Stimulated activated CD8-positive, alpha-beta memory T cell treated with anti-CD3 and anti-CD28 coated beads, Interleukin-4, amount 100 ng/mL, for 48 hours (primary cell): ENCODE measurements at places on chromosomes 2 and 18.

GRCh38 chr2:40227210-40227609 is 224.7 kb downstream of the SLC8A1 start:
- DNase-seq: no peak

DNA sequence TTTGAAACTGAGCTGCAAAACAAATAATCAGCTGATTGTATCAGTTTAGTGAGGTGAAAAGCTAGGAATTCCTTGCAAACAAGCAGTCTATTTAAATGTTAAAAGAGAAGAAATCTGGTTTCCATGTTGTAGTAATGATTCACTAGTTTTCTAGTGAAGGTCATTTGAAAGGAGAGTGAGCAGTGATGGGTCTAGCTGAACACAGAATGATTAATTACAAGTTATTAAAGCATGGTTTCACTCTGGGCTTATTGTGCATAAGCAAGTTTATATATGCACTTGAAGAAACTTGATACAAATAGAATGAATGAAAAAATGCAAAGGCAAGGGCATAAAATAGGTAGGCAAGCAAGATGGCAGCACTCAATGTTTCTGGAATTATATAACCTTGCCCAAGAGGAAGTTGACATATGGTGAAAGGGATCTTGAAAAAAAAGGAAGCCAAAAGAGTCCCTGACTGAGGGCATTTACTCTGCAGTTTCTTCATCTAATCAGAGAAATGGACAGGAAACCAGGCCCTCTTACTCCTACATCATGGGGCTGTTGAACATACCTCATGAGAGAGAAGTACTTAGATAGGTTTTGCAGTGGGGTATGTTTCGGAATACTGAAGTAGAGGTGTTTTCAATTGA is 53.2 kb downstream of the PLCL1 start:
- DNase-seq: no peak

- DNase-seq: peak; percentile 18
Observed at GRCh38 chr2:112152476-112153178, 14.4 kb downstream of the FBLN7 start.

- DNase-seq: no peak
Observed at GRCh38 chr2:233242231-233242927, 9.1 kb upstream of the ATG16L1 start.

DNA sequence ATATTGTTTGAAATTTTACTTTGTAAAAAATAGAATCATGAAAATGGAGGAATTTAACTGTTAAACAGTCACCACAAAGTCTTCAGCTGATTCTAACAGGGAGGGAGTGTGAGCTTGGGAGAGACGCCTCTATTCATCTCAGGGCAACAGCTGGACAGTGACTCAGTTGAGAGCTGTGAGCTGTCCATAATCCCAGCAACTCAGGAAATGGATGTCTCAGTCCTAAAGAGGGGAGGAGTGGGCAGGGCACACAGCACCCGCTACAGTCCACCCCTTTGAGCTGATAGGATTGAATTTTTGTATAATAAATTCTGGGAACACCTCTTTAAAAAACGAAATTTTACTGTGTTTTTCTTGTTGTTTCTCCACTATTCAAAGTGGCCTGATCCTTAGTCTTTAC is 255.1 kb upstream of the THUMPD2 start:
- no peak for DNase-seq

DNA sequence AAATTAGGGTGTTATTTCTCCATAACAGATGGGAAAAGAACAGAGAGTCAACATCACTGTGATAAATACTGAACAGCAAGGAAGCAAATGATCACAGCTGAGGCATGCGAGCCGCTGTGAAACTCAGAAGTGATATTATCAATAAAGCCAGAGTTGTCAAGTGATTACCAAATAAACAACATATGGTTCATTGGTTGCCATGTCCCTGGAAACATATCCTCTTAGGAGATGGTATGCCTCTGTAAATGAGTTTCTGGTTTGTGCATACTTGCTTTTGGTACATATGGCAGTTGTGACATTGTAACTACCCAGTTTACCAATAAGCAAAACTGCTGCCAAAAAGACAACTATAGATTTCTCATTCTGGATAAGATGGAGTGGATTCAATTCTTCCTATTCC is 23.8 kb downstream of the RAPGEF4 start:
- DNase-seq: no peak

DNA sequence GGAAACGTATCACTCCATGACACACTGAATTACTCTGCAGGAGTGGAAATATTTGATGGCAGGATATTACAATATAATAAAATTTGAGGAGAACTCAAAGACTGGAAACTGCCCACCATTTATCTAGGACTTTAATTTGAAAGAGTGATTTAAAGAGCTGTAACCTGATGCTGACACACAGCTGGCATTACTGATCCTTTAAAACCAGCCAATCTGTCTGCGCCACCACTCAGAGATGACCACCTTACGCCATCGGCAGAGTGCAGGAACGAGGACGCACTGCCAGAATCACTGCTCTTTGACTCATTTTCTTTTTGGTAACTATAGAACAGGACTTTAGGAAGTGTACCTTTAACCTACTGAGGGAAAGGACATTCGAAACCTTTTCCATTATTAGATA is 114.1 kb downstream of the EPB41L3 start:
- no peak for DNase-seq

GRCh38 chr2:134142341-134142738 is 111.5 kb upstream of the MGAT5 start:
- no peak for DNase-seq

DNA sequence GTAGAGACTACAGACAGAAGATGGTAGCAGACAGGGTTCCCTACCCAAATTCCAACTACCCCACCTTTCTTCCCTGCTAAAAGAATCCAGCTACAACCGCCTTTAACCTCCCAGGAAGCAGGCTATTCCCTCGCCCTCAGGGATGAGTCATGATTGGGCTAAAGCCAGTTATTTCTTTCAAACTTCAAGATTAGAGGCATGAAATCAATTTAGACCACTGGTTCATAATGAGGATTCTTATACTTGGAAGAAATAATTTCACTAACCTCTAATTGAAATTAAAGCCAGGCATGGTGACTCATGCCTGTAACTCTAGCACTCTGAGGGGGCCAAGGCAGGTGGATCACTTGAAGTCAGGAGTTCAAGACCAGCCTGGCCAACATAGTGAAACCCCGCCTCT is 20.0 kb downstream of the TRIP12 start:
- DNase-seq: no peak

- no peak for DNase-seq
Observed at GRCh38 chr2:226720948-226721347, 78.7 kb downstream of the IRS1 start.

DNA sequence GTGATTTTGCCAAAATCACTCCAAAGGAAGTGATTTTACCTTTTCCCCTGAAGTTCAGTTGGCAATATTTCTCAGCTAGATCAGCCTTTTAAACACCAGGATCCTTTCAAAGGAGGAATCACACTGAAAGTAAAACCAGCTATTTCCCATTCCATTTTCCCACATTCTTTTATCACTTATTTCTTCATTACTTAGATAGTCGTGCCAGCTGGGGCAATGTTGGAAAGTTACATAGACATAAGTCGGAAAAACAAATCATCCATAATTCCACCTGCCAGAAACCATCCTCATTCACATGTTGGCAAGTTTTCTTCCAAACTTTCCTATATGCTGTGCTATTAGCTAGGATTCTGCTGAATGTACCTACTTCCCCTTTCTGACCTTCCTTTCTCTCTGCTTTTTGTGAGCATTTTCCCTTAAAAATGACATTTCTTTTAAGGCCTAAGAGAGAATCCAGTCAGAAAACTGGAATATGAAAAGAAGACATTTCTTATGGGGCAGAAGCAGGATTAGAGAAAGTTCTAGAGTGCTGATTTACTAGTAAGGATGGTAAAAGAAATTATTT is 170.0 kb upstream of the STK17B start:
- DNase-seq: no peak

GRCh38 chr2:201257381-201257955 is 2.9 kb upstream of the CASP8 start:
- DNase-seq: no peak

- DNase-seq: no peak
Observed at GRCh38 chr2:5332925-5333324, 359.3 kb upstream of the SOX11 start.

- DNase-seq: no peak
Observed at GRCh38 chr2:109123586-109124201, 5.3 kb upstream of the SH3RF3 start.

DNA sequence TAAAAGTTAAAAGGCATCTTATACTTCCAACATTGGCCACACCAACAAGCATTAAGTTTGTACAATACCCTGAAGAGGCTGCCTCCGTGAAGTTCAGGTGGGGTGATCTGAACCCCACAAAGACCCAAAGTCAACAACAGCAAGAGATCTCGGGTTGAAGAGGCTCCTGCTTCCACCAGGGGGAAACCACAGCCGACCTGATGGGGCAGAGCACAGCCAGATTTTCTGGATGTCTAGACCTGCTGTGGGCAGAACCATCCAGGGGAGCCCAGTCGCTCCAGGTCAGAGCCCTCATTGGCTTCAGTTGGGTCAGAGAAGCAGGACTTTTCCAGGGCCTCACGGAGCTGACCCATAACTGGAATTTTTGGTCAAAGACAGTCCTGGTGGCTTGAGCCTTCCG is 66.5 kb upstream of the ACKR3 start:
- DNase-seq: no peak

- no peak for DNase-seq
Observed at GRCh38 chr2:176745543-176746200, 466.9 kb upstream of the HNRNPA3 start.

DNA sequence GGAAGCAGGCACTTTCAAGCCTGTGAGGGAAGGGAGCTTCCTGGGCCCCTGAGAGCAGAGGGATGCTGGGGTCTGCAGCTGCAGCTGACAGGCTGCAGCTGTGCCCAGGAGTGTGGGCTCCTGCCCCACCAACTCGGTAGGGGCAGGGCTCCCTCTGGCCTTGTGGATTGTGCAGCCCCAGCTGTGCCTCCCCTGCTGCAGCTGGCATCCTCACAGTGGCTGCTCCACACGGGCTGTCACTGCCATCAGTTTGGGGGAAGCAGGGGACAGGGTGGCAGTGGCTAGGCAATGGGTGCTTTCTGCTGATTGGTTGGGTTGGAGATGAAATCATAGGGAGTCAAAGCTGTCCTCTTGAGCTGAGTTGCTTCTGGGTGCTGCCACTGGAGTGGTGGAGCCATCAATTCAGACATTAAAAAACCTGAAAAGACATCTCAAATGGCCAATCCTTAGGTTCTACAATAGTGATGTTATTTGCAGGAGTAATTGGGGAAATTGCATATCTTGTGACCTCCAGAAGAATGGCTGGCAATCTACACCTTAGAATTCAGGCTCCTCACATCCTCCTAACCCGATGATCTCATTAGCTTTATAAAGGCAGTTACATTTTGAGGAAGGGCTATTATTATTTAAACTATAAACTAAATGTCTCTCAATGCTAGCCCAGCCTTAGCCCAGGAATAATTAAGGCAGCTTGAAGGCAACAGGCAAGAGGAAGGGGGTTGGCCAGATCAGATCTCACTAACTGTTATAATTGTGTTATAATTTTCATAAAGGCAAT is 41.3 kb downstream of the FAM171B start:
- DNase-seq: no peak

DNA sequence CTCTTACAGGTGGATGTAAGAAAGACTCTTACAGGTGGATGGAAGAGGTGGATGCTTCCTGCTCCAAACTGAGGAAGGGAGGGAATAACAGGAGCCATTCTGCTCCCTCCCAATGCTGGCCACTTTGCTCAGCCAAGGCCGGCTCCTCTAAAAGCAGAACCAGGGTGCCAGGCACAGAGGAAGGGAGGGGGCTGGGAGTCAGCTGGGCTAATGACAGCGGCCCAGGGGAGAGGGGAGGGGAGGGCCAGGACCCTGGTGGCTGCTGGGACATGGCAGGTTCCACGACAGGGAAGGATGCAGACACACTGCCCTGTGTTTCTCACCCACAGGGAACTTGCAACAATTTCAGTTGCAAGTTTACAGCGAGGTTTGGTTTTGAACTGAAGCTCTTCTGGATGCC is 173.4 kb downstream of the ANAPC1 start:
- DNase-seq: no peak

DNA sequence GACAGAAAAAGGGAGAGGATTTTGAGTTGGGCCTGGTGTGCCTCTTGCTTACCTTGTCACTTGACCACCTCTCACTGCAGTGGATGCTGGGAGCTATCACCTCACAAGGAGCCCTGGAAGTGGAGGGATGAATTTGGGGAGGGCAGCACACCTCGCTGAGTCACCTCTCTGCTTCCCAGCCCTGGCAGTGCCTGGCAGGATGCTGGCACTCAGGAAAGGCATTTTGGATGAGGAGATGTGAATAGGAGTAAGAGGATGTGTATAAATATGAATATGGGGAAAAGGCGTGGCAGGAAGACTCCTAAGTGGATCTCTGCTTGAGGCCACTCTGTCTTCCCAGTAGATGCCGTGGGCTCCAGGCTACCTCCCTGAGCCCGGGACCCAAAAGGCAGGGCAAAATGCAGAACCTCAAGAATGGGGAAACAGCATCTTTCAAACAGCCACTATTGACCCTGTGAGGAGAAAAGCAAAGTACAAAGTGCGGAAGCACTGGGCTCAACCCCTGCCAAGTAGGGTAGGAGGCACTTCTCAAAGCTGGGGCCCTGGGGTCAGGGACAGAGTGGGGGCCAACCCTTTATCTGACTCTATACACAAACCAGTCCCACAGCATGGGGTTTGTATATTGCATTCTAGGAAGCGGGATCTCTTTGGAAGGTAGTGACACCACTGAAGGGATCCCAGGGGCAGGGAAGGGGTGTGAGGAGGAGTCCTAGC is 164.5 kb upstream of the GLI2 start:
- no peak for DNase-seq

DNA sequence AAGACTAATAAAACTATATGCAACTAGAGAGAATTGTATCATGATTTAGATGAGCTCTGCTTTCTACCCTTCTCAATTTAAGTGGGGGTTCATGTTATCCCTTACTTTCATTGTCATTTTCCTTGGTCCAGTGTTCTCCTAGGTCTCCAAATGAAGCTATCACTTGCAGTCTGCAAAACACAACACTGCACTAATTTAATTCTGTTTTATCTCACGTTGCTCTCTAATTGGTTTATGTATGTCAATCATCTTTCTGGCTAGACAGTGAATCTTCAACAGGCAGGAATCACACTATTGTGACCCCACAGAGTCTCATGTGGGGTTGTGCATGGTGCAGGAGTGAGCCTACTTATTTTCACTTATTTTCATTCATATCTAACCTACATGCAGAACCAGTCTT is 348.3 kb upstream of the SYT4 start:
- no peak for DNase-seq

DNA sequence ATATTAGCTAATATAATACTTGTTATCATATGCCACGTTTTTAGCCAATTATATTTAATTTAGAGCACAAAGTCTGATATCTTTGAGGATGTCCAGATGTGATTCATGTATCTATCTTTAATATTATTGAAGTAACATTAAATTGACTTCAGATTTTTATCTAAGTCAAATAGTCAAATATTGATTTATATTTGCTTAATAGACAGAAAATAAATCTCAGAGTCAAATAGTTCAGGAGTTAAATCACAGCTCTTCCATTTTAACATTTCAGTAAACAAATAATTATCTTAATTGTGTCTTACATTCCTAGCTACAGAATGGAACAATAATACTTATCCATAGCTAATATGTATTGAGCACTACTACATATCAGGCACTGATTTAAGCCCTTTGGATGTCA is 379.4 kb upstream of the UBE2E3 start:
- DNase-seq: no peak

GRCh38 chr2:151886241-151886640 is 58.0 kb upstream of the ARL5A start:
- DNase-seq: no peak

- DNase-seq: no peak
Observed at GRCh38 chr2:71224935-71225334, 2.0 kb downstream of the PAIP2B start.
